ENCODE measurements at places on chromosomes 7 and 10.

DNA sequence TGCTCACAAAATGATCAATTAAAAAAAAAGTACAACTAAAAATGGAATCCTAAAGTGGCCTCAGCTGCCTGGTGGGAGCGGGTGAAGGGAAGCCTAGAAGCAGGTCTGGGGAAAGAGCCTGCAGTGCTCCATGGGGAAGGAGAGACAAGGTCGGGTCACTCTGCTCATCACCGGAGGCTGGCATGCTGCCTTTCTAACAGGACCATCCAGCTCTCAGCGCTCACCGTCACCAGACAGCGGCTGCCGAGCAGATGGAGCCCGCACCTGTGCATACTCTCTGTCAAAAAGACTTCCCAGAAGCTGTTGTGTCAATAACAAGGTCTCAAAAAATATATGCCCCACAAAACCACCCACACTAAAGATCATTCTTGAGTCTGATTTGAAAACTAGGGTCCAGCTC is 112.8 kb downstream of the BAMBI start:
- DNase-seq, result no peak

- DNase-seq, result no peak
Observed at GRCh38 chr7:143337216-143337615, 21.3 kb downstream of the CLCN1 start.

- DNase-seq, result no peak
Observed at GRCh38 chr10:13117841-13118783, 18.1 kb downstream of the OPTN start.

GRCh38 chr7:83190659-83191389 is 28.1 kb upstream of the PCLO start:
- no peak for DNase-seq

GRCh38 chr7:104951546-104951945 is 62.5 kb upstream of the KMT2E start:
- DNase-seq, result no peak

DNA sequence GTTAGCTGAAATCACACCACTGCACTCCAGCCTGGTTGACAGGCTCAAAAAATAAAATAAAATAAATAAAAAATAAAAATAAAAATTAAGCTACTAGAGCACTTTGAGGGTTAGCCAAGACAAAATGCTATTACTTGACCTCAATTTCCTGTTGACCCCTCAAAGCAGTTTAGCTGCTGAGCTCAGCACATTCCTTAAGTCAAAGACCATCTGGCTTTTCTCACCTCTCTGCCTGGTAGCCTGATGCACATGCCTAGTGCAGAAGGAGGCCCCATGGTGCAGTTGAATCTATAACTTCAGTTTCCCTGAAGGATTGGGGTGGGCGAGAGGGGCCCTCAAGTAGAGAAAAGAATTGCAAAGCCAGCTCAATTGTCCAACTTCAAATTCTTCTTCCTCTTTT is 211.1 kb upstream of the GALNT17 start:
- DNase-seq, result no peak

DNA sequence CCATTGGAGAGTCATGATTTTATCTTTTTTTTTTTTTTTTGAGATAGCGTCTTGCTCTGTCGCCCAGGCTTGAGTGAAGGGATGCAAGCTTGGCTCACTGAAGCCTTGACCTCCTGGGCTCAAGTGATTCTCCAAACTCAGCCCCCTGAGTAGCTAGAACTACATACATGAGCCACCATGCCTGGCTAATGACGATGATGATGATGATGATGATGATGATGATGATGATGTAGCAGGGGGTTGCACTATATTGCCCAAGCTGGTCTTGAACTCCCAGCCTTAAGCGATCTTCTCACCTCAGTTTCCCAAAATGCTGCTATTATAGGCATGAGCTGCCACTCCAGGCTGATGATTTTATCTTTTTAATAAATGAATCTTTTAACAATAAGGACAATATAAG is 13.9 kb upstream of the PLAC9 start:
- no peak for DNase-seq

DNA sequence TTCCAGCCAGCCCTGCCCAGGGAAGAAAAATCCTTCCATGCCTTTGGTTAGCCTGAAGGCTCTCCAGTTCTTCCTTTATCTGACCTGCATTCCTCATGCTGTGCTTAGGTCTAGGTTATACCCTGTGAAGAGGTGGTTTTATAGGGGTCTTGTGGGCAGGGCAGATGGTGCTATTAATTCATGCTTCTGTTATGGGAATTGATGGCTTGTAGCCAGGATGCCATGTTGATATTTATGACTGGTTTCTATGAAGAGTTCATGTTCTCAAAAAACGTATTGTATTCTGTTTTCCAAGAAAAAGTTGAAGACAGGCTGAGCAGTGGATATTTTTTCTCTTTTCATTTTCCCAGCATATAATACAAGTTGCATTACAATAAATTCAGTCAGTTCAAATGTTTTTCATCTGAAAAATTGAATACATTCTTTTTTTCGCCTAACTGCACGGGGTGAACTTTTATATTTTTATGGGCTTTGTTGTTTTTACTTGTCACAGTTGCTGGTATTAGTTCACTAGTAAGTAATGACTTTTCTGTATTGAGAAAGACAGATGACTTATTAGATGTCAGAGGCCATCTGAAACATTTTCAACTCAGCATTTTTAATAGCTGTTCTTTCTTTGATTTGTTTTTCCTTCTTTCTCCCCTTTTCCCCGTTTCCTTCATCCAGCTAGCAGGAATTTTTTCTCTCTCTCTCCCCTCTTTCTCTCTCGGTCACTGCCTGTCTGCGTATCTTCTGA is 322.8 kb downstream of the LRMDA start:
- DNase-seq, result no peak

DNA sequence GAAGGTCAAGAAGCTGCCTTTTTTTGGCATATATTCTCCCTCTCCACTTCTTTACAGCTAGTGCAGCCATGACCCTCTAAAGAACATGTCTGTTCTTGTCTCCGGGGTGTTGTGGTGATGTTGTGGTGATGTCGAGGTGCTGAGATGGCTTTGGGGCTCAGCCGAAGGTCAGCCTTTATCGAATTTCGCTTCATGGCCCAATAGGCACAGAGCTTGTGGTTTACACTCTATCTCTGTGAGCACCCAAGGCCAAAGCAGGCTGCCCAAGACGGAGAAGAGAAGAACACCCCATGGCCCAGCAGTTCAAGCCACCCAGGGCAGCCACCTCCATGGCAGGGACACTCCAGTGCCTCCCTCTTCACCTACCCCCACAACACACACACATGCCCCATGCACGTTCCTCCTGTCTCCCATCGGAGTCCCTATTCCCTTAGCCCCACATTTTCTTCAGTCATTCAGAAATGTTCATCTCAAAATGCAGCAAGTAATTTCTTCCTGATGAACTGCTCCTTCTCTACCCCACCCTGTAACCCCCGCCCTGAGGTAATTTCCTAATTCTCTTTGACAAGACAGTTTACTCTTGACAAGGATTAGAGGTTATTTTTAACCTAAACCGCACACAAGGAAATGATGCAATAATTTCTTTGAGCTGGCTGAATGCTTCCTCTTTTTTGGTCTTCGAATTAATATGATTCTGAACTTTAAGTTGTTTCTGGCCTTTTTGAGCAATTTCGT is 18.6 kb upstream of the ADRB1 start:
- DNase-seq, result peak; percentile 15

- DNase-seq, result no peak
Observed at GRCh38 chr10:55277549-55277948, 476.5 kb upstream of the PCDH15 start.

DNA sequence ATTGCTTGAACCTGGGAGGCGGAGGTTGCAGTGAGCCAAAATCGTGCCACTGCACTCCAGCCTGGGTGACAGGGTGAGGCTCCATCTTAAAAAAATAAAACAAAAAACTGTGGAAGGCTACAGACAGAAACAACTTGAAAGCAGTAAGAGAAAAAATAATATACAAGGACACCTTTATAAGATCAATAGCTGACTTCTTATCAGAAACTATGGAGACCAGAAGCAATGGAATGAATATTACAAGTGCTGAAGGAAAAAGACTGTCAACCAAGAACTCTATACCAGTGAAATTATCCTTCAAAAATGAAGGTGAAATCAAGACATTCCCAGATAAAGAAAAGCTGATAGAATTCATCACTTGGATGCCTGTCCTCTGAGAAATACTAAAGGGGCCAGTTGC is 49.0 kb downstream of the RBAK start:
- no peak for DNase-seq

- DNase-seq, result no peak
Observed at GRCh38 chr7:71753956-71754664, 622.2 kb downstream of the GALNT17 start.

DNA sequence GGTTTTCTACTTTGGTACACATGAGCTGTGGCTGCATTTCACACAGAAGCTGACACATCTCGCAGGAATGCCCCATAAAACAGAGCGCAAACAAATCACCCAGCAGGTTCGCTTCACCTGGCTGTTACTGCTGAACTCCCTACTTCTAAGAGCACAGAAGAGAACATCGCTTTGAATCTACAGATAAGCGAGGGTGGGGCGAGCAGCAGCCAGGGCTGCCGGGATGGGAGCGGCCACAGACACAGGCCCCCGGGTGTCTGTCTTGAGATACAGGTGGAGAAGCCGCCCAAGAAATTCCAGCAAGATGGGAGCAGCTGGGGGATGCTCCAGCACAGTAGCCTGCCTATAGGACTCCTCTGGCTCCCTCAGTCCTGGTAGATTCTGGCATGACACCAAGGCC is 27.4 kb downstream of the OGDHL start:
- DNase-seq, result no peak

DNA sequence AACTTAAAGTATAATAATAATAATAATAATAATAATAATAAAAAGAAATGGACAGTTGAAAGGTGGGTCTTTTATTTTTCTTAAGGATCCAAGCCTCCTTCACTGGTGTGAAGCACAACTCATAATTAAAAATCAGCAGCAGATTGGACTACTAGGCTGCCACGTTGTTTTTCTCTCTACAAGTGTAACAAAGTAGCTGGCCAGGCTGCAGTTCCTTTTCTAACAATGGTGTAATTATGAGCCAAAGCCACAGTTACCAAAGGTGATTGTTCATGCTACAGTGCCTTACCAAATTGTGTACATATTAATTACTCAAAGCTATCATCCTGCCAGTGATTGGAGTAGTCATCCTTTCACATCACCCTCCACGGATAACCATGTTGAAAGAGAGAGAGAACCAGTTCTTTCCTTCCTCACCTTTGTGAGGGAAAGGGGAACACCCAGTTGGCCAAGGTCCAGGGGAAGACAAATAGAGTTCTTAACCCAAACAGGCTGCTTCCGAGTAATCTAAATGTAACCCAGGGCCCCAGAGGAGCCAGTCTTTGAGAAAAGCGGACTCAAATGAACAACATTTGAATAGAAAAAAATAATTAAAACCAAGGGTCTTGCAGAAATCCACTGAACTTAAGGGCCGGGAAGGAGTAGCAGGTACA is 86.3 kb upstream of the NPS start:
- no peak for DNase-seq

DNA sequence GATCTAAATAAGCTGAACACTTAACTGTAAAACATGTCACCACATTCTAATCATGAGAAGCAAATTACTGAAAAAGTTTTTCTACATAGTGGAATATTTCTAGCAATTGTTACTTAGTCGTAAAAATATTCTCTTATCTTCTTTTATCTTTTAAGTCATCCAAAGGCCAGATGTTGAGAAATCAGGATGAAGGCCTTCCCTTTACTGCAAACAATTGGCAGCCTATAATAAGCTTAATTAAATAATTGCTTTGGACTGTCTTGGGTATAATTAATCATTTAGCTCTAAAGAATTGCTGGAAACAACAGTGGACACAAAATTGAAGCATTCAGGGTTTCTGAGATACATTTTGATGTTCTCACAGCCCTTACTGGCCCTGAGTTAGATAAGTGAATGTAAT is 226.5 kb downstream of the FANK1 start:
- no peak for DNase-seq

DNA sequence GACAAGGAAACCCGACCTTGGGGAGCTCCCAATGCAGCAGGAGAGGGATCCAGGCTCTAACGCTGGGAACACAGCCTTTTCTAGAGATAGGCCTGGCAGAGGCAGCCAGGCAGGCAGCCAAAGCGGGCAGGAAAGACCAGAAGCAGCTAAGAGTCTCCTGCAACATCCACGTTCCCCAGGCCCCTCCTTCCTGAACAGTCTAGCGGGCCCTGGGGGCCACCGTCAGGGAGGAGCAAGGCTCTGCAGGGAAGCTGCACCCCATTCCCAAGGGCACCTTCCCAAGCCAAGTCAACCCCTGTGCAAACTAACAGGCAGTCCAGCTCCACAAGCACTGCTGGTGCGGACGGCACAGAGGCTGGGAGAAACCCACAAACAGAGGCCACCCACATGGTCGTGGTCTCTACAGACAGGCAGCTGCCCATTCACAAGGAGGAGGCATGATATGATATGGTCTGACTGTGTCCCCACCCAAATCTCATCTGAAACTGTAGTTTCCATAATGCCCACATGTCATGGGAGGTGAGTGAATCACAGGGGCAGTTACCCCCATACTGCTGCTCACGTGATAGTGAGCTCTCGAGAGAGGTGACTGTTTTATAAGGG is 115.7 kb downstream of the MAD1L1 start:
- no peak for DNase-seq

DNA sequence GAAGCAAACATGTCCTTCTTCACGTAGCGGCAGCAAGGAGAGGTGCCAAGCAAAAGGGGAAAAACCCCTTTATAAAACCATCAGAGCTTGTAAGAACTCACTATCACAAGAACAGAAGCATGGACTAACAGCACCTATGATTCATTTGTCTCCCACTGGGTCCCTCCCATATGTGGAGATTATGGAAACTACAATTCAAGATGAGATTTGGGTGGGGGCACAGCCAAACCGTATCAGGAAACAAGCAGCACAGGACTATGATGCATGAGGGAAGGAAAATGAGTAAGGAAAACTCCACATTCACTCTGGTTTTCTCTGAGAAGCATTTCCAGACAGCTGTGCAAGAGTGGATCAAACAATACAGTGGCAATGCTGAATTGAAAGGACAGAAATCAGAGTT is 81.6 kb downstream of the RSU1 start:
- no peak for DNase-seq

- no peak for DNase-seq
Observed at GRCh38 chr7:108046952-108047506, 44.1 kb upstream of the LAMB1 start.

Data from AG09319 (cell line).